ENCODE measurements at places on chromosomes 7 and 10.

GRCh38 chr10:107548301-107548700, 383.8 kb upstream of the SORCS1 start:
- DNase-seq = no peak

DNA sequence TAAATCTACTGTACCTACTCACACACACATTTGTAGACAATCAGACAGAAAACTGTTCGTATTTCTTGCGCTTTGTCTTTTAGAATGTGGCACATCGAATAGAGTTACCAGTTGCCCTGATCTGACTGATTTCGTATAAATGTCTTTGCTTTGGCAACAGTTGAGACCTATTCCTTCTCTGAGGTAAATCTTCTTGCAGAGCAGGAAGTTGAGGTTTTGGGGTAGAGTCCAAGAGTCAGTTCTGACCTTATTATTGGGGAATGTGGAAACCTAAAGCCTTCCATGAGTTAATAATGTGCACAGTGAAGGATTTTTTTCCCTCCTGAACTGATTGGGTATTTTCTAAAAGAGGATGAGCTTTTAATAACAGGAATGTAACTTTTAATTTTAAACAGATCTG, 135.3 kb downstream of the KIAA1217 start:
- DNase-seq = no peak

GRCh38 chr7:27895551-27895950, 155.6 kb downstream of the TAX1BP1 start:
- no peak for DNase-seq

GRCh38 chr7:156654511-156655234, 14.1 kb downstream of the RNF32 start:
- no peak for DNase-seq

DNA sequence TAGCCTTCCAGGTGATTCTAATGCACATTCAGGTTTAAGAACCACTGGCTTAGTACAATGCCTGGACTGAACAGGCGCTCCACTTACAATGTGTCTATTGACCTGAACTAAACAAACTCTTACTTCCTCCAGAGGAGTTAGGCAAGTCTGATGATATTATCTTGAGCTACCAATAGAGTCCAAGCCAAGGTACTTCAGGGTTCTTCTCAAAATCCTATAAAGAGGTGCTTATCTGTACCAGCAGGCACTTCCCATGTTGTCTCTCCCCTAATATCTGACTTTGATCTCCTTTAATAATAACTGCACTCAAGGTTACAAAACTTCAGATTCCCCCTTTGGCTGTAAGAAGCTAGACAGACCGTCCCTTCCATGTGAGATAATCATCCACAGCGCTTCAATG, 157.0 kb upstream of the SVIL start:
- no peak for DNase-seq

DNA sequence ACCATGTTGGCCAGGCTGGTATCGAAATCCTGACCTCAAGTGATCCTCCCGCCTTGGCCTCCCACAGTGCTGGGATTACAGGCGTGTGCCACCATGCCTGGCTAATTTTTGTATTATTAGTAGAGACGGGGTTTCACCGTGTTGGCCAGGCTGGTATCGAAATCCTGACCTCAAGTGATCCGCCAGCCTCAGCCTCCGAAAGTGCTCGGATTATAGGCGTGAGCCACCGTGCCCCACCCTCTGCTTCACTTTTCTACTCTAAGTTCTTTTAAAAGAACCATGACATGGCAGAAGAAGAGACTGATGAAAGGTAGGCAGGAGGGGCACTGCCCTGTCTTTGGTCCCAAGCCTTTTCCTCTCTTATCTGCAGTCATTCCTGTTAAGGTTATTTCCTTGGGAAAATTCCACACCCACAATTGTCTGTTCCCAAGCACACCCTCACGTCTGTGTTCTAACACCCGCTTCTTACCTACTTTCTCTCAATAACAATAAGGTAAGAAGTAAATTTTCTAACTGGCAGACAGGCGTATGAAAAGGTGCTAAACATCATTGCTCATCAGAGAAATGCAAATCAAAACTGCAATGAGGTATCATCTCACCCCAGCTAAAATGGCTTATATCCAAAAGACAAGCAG, 291.7 kb downstream of the DPP6 start:
- no peak for DNase-seq

- no peak for DNase-seq
Measured at GRCh38 chr7:6197801-6198551, 74.4 kb downstream of the CYTH3 start.

GRCh38 chr7:130367088-130367755, 13.1 kb upstream of the CPA1 start:
- DNase-seq = no peak

DNA sequence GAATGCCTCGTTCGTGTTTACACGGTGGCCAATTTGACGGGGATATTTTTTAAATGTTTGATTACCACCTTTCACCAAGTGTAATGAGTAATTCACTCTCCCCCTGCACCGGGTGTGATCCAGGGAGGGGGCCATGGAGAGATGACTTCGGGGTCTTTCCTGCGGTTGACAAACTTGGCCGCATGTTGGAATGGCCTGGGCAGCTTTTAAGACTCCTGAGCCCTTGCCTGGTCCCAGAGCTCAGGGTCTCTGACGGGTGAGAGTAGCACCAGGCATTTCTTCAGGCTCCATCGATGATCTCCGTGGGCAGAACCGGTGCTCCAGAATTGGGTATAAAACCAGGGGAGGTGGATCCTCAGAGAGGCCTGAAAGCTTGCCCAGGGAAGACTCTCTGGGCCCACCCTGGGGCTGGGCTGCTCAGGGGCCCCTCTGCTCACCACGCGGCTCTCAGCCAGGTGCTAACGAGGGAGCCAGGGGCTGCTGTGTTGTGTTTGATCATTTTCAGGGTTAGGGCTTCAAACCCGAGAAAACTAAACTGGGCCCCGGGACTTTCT, 882 bp downstream of the ZNF282 start:
- no peak for DNase-seq

GRCh38 chr10:18071591-18071990, 68.6 kb upstream of the CACNB2 start:
- DNase-seq = no peak
